ENCODE measurements at places on chromosomes 3 and 15.
A peak's percentile ranks its signal among the peaks of the same experiment; 100 is the strongest.

- peak; percentile 17 for DNase-seq
These were observed 87.3 kb downstream of the SMAD6 start for GRCh38 chr15:66789029-66790025.

DNA sequence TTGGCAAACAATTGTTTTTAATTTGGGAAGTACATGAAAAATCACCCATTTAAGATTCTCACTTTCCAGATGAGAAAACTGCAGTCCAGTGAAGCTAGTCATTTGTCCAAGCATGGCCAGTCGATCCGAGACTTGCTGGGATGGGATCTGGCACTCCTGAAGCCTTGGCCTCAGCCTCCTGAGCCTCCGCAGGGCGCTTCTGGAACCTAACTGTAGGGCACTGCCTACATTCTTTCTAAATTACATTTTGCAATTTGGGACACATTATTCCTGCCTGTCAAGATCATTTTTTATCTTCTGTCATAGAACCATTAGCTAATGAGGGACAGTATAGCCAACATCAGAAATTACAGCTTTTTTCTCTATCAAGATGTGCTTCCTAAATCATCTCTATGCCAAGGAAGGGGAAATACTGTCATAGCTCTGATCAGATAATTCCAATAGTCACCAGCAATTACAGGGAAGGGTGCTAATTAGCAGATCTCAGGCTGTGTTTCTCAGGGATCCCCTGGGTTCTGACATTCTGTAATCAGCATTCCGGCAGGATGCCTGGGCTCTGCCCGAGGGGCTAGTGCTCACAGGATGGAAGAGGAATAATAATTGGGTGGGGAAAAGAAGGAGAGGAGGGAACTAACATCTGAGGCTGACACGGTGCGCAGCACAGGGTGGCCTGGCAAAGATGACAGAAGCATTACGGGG, 28.3 kb downstream of the ANAPC13 start:
- DNase-seq, result no peak

DNA sequence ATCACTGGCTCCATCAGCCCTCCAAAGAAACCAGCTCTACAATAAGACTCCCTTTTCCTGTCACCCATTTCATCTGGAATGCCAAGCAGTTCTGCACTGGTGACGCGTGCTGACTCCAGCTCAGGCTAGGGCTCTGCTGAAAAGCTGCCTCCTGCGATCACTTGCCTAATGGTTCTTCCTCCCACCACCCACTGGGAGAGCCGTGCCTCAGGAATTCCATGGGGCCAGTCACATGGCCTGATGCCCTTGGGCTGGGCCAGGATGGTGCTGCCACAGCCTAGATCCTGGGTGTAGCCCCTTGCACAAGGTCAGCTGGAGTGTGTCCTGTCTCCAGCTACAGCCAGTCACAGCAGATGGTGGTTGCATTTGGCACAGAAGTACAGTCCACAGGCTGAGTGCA, 98.9 kb downstream of the DNAJB8 start:
- DNase-seq, result peak; percentile 44

DNA sequence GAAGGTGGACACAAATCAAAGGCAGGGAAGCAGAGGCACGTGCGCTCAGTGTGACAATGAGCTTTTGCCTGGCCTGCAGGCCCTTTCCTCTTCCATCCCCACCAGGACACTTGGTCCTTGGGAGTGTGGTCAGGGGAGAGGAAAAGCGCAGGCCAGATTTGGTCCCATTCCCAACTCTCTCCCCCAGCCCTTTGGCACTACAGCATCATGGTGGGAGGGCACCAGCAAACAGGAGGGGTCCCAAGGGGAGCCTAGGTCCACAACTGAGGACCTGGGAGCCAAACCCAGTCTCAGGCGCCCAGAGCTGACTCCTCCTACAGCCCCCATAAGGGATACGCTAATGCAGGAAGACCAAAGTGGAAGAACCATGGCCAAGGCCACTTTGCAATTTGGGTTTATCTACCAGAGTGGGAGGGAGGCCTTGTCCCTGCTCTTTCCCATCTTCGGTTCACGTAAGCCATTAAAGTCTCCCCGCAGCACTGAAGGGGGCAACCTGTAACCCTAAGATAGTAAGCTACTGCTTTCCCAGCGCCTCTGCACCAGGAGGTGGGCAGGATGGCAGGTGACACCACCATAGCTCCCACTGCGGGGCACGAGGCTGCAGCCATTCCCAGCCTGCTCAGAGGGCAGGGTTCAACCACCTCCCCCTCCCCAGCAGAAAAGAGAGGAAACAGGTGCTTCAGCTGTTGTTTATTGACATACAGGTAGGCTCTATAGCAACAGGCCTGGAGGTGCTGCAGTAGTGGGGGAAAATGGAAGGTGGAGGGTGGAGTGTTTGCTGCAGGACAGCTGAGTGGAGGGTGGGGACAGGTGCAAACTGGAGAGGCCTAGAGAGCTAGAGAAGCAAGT, 993 bp upstream of the GRAMD2A start:
- DNase-seq, result no peak

DNA sequence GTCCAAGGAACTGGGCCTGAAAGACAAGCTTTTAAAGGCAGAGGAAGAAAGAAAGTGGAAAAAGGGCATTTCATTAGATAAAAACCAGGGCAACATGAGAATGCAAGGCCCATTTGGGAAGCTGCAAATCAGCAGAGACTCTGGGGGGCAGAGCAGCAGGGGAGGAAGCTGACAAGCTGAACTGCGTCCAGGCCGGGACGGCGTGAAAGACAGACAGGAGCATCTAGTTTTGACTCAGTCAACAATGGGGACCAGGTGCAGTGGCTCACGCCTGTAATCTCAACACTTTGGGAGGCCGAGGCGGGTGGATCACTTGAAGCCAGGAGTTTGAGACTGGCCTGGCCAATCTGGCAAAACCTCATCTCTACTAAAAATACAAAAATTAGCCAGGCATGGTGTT, 69.9 kb downstream of the CDC25A start:
- no peak for DNase-seq

DNA sequence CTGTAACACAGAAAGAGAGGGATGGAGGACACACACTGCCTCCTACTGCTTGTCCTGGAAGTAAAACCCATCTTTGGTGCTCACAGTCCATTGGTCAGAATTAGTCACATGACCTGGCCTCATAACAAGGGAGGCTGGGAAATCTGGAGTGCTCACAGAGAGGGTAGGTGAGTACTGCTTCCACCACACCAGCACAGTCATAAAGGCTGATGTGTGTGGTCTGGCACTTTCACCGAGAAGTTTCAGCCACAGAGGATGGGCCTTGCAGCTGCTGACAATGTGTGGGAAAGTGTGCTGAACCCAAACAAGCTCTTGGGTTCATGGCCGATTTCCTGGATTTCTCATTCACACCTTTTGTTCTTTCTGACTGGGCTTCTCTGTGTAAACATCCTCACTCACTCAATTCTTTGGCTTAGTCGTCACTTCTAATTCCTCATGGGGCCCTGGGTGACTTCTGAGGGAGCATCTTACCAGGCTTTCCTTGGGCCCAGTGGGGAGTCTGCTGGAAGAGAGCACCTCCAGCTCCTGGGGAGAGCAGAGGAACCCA, 100.7 kb downstream of the ASB7 start:
- peak; percentile 46 for DNase-seq

DNA sequence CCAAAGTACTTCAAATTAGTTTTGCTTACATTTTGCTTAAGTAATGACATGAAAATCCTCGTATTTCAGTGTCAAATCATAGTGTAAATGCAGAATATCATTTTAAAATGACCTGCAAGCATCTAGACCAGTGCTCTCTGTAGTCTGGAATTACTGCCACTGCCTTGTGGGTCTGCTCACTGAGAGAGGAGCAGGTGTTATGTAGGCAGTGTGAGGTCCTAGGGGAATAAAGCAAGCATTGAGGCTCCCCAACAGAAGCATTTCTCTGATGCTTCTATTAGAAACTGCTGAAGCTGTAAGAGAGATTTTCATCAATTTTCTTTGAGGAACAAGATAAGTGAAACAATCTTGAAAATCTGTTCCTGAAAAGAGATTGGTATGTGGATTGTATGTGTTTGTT, 253.2 kb downstream of the BBX start:
- DNase-seq, result no peak

DNA sequence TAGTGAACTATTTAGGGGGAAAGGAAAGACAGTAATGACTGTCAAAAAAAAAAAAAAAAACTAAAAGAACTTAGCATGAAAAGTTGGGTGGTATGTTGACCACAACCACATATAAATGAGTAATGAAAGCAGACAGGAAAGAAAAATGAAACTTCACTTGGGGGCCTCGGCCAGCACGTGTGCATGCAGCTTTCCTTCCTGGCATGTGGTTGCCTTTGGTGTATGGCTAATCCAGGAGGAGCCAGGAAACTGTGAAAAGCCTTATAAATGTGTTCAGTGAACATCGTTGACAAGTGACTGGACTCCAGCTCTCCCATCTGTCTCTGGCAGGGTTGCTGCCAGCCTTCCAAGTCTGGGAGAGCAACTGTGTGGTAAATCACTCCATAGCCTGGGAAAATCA, 195.1 kb downstream of the DTWD1 start:
- DNase-seq, result peak; percentile 88

DNA sequence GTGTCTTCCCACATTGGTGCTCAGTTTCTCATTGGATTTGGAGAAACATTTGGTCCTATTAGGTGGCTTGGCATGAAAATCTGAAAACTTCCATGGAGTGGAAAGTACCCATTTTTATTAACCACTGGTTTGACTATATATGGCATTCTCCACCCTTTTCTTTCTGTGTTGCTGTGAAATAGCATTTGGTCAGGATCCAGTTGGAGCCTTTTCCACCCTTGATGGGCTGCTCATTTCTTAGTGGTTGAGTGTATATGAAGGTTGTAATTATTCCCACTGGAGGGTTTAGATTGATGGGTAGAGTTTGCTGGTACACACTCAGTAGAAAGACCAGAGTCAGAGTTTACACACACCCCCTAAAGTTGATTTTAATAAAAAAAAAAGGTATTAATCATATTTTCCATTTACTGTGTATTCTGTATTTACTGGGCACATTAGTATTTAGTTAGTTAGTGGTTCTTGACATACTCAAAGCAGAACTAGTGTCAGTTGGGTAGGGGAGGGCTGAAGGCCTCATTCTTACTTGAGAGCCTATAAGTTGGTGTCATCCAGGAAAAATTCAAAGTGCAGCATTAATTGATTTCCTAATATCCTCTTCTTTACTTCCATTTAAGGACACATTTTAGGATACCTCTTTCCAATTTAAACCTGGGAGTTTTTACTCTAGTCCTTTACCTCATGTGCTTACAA, 69.5 kb downstream of the FLNB start:
- DNase-seq, result no peak

- no peak for DNase-seq
These were observed 14.3 kb downstream of the ANP32A start for GRCh38 chr15:68806220-68807060.

DNA sequence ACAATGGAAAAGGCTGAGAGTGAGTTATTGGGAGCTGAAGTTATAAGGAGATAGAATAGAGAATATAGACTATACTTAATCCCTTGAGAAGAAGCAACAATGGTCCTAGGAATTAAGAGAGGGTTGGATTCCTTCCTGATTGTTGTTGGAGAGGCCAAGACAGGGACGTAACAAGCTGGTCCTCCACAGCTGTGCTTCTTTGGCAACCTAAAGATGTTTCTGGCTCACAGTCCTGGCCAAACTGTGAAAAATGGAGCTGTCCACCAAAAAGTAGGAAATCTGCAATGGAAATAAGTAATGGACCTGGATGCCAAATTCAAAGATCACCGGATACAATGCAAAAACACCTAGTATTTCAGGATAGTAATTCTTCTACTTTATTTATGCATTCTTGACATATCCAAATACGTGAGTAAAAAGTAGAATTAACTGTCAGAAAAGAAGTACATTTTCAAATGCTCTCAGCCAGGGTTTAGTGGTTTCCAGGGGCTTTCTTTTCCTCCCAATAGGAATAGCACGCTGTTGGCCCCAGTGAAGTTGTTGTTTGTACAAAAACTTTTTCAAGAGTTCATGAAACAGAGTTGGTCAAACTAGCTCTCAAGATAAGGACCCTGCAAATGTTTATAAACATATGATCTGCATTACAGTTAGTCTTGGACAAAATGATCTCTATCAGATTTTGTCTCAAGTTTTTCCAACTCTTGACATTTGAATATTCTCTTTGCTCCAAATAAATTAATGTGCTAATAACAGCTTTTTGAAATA, 28.3 kb downstream of the CERS3 start:
- no peak for DNase-seq

DNA sequence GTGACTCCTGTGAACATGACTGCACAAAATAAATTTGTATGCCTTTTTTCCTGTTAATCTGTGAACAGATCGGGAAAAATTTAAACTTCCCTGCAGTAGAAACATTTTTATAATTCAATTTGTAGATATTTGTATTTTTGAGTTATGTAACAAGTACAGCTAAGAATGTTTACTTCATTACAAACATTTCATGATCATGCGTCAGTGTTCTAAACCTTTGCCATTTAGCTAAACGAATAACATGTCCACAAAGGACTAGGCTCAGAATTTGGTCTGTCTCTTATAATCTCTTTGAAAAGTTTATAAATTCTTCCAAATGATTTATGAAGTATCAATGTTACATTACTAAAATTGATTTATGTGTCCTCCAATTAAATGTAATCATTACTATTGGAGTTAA, 17.3 kb upstream of the CRYBG3 start:
- DNase-seq, result no peak

GRCh38 chr3:122640437-122640999, 40.1 kb upstream of the PARP14 start:
- no peak for DNase-seq

- DNase-seq, result no peak
These were observed 844.9 kb upstream of the ALCAM start for GRCh38 chr3:104521606-104522336.

GRCh38 chr3:152251916-152252315, 16.8 kb upstream of the MBNL1 start:
- DNase-seq, result no peak

GRCh38 chr3:36876181-36876936, 68.5 kb downstream of the TRANK1 start:
- no peak for DNase-seq

- DNase-seq, result no peak
These were observed 9.9 kb upstream of the SH3BP5 start for GRCh38 chr3:15342246-15342645.

GRCh38 chr3:59791774-59792308, 742.0 kb upstream of the CFAP20DC start:
- DNase-seq, result no peak

DNA sequence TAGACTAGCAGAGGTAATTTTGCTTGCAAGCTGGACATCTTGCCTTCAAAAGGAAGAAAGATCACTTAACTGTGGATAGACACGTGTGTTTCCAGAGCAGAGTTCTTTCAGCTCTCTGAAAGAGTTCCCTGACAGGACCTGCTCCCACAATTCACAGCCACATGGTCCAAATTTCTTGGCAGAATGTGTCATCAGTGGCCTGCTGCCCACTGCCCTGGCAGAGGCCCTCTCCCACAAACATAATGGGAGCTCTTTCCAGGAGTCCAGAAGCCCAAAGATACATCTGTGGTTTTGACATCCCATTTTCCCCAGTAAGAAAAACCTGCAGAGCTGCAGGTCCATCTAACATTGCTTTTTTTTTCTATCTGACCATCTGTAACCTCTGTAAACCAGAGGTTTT, 48.3 kb downstream of the SERPINI1 start:
- DNase-seq, result no peak

GRCh38 chr3:119359476-119360326, 65.5 kb downstream of the ARHGAP31 start:
- no peak for DNase-seq
